ENCODE measurements at places on chromosomes 16 and 17. TPM values are rescaled to one million over a fixed set of nuclear protein-coding genes. Genes with fewer than 3 reads are reported as not detected.

Gene ADAP2
- not detected for total RNA-seq

Gene STUB1
- 49.2 TPM for total RNA-seq

DNA sequence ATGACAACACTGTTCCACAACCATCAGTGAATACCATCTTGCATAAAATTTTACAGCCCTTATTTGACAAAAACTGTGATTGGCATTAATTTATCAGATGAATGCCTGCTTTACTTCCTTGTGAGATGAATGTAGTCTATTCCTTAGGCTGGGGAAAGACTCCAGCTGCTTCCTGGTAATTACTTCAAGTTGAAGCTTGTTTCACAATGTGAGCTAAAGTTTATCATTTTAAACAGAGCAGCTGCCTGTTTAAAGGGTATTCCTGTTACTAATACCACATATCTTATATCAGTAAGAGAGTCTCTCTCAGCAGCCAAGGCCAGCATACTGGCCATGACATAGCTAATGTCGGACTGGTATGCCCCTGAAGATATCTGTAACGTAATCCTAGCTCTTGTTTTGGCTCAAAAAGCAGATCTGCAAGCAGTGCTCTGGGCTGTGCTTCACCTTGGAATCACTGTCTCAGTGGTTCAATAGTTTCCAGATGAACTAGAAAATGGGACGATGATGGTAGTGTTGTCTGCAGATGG is 13.2 kb upstream of the ARL2BP start:
- DNase-seq = no peak

- no peak for DNase-seq
Measured at GRCh38 chr16:77679391-77679790, 42.9 kb upstream of the NUDT7 start.

- peak; percentile 97 for DNase-seq
Measured at GRCh38 chr16:64910356-64910755, 211.5 kb downstream of the CDH11 start.

Gene GCGR
- total RNA-seq = 0.04 TPM

Data from SJCRH30 (cell line).